ENCODE measurements at places on chromosomes 5 and 9.

GRCh38 chr5:92086059-92086811, 703.1 kb upstream of the ARRDC3 start:
- DNase-seq: no peak

GRCh38 chr5:137566118-137566541, 67.0 kb upstream of the SPOCK1 start:
- no peak for DNase-seq

- no peak for DNase-seq
Observed at GRCh38 chr5:66223637-66224036, 79.5 kb downstream of the SREK1 start.

DNA sequence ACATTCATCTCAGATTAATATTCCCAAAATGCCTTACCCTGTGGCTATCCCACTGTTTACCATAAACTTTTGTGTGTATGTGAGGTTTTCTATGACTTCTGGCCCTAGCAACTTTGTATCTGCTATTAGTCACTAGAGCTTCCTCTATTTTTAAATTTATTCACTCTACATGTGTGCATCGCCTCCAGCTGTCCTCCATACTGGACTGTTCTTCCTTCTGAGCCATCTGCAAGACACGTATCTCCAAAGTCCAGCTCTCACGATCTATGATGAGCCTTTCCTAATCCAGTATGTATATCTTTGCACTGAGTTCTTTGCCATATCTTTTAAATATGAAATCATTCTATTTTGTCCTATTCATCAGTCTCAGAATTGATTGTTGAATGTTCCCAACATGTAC, 1.7 kb upstream of the GNG10 start:
- no peak for DNase-seq

All from esophagus squamous epithelium (tissue), 5 donors.